DMS153 (cell line): ENCODE measurements at places on chromosomes 13 and 19.
A peak's percentile ranks its signal among the peaks of the same experiment; 100 is the strongest.

GRCh38 chr19:566403-566802 is 6.0 kb upstream of the BSG start:
- DNase-seq: no peak

- DNase-seq: peak; percentile 42
Measured at GRCh38 chr13:48233046-48233888, at the start of gene ITM2B. Gene ITM2B, plus strand, starts transcription at chr13:48233206. Its CDS starts 155 bp downstream, at chr13:48233361.

DNA sequence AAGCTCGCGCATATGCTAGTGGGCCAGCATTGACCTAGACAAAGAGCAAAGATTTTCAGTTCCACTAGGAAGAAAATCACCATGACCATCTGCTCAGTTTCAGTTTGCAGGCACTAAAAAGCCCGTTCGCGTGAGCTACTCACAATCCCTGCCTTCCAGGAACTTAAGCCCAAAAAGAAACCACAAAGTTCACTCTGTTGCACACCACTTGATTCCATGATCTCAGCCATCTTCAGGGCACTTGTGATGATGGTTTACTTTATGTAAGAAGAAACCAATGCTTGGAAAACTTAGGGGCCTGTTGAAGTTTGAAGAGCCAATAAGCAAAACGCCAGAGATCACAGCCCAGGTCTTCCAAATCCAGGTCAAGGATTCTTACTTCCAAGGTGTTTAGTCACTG is 45.0 kb upstream of the SLC15A1 start:
- DNase-seq: no peak

DNA sequence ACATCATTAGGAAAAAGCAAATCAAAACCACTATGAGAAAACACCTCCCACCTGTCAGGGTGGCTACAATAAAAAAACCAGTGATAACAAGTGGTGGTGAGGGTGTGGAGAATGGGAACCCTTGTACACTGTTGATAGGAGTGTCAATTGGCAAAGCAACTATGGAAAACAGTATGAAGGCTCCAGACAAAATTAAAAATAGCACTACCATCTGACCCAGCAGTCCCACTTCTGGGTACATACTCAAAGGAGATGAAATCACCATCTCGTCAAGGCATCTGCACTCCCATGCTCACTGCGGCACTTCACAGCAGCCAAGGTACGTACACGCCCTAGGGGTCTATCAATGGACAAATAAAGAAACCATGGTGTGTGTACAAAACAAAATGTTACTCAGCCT is 715.1 kb downstream of the UQCRFS1 start:
- no peak for DNase-seq

GRCh38 chr13:106083620-106084350 is 451.7 kb downstream of the EFNB2 start:
- no peak for DNase-seq

GRCh38 chr19:44984005-44984404 is 17.3 kb upstream of the RELB start:
- DNase-seq: no peak

DNA sequence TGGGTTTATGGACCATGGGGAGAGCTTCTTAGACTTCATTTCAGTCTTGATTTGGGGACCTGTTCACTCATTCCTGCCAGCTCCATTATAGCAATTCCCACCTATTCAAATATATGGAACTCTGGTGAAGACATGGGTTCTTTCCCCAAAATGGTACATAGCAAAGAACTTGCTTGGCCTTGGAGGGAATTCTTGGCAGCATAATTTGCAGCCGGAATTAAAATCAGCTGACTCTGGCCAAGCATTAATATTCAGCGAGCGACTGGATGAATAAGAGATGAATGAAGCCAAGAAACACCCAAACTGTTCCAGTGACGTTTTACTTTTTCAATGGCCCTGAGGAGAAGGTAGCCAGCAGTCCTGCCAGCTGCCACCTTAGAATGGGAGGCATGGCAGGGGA is 88.4 kb upstream of the SOX1 start:
- DNase-seq: no peak

- DNase-seq: peak; percentile 83
Measured at GRCh38 chr13:40061466-40062450, 406.3 kb downstream of the COG6 start.

DNA sequence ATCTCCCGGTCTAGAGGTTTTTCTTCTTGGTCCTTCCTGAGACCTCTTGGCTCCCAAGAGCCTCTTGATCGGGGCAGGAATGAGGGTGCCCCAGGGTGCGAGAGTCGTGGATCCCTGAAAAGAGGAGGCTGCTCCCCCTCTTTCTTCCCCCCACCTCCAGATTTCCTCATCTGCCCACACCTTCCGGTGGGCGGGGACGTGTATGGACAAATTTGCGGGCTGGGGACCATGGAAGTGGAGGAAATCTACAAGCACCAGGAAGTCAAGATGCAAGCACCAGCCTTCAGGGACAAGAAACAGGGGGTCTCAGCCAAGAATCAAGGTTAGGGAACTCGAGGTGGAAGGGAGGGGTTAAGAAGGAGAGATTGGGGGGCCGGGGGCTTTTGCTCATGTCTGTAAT is at the start of gene MCEMP1:
TSS of gene MCEMP1 (plus strand) at position 237 of the 400 bp plus-strand sequence. CDS start at position 268, 31 bp downstream.
- no peak for DNase-seq

- no peak for DNase-seq
Measured at GRCh38 chr19:37692956-37693620, 26.5 kb downstream of the ZNF607 start.

DNA sequence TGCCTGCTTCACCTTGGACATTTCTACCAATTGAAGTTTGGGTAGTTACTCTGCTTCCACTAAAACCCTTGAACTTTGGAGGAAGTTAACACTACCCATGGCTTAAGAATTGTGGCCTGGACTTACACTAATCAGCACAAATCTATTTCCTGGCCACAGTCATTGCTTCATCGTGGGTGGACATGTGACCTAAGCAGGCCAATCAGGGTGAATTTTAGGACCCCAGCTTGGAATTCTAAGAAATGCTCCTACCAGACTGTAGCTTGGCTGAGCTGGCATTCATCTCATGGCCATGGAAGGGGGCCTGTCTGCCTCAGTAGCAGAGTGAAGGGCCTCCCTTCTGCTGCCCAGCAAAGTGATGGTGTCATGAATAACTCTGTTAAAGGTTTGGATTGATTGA is 58.3 kb upstream of the SLC15A1 start:
- DNase-seq: no peak

- DNase-seq: no peak
Measured at GRCh38 chr19:15126131-15126910, 19.1 kb downstream of the SYDE1 start.

DNA sequence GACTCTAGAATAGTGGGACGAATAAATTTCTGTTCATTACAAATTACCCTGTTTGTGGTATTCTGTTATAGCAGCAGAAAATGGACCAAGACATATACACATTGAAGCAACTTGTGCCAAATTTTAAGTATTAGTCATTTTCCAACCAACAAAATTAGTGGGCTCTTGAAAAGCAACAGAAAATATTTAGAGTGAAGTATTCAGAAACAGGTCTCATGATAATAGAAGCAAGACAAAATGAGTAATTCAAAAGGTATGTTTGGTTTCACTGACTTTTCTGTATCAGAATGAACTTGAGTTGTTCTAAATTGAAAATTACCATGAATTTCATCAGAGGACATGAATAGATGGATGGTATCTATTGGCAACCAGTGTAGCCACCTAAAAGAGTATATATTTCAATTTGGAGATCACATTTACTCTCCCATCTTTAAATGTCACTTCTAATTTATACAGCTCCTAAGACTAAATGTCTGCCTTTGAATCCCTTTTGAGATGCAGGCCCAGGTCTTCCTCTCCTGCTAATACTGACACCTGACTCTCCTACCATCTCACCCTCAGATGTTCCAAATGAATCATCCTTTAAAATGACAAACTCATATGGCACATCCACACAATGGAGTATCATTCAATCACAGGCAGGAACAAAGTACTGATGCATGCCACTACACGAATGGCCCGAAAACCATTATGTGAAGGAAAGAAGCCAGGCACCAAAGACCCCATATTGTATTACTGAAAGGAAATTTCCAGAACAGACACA is 40.7 kb upstream of the DOCK9 start:
- DNase-seq: no peak
